ENCODE measurements at places on chromosomes 13 and 19.

- DNase-seq = no peak
Measured at GRCh38 chr13:40505196-40505595, 161.2 kb downstream of the FOXO1 start.

DNA sequence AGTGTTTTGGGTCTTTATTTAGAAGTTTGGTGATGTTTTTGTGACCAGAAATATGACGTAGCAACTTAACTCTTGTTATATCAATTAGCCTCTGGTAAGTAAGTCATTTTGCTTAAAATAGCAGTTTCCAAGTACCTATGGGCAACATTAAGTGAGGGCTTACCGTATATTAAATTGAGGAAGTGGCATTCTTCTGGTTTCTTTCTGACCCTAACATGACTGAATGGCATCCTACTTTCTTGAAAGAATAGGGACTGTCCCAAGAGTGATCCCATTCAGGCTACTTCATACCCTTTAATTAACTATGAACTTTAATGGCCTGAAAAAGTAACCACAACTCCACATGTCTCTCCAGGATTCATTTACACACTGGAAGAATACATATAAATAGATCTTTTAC, 106.6 kb downstream of the MZT1 start:
- DNase-seq = no peak

- no peak for DNase-seq
Measured at GRCh38 chr19:2044709-2045500, 6.1 kb downstream of the MKNK2 start.

DNA sequence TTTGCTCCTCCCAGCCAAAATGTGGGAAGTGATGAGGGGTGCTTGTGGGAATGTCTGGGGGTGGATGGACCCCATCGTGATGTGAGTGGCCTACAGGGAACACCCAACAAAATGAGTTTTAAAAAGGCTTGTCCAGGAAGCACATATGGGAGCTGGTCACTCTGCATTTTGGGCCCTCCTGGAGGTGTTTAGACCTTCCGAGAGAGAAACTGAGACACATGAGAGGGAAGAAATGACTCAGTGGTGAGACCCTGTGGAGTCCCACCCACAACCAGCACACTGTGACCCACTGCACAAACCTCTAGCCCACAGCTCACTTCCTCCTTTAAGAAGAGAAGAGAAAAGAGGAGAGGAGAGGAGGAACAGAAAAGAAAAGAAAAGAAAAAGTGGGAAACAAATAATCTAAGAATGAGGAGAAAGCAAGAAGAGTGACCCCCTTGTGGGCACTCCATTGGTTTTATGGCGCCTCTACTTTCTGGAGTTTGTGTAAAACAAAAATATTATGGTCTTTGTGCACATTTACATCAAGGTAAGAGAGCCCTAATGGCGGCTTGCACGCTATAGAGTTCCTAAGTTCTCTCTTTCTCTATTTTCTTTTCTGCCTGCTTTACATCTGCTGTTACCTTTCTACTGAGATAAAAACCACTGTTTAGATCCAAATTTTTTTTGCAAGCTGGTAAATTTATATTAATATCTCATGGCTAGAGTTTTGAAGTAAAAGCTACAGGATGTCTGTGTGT, 13.3 kb upstream of the LILRB1 start:
- DNase-seq = no peak

GRCh38 chr19:48390188-48391099, 907 bp downstream of the KDELR1 start:
- peak; percentile 49 for DNase-seq

DNA sequence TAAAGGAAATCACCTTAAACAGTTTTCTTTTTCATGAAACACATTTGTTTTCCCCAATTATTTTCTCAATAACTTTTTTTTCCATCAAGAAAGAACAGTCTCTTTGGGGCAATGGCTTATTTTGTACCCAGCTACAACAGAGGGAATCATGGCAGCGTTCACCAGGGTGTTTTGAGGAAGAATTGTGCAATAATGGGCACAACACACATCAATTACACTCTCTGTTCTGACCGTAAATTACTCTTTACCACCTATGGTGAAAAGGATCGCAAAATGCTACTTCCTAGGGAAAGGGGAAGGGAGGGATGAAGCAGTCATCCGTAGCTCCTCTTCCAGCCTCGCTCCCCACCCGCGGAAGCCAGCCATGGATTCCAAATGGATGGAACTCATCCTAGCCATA, 38.6 kb downstream of the TMTC4 start:
- DNase-seq = no peak

- DNase-seq = no peak
Measured at GRCh38 chr19:53878776-53879139, 3.2 kb upstream of the PRKCG start.

GRCh38 chr13:22549126-22549525, 631.7 kb upstream of the SGCG start:
- DNase-seq = no peak

DNA sequence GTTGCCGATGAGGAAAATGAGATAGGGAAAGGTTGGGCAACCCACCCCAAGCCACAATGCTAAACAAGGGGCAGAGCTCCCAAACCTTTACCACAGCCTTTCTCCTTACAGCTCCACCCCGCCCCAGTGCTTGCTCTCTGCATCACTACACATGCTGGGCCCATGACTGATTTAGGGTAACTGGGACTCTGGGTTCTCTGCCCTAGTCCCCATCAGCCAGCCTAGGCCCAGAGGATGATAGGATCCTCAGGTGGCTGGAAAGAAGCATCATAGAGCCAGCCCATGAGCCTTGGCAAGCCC, 11.6 kb downstream of the C19orf47 start:
- no peak for DNase-seq

- DNase-seq = no peak
Measured at GRCh38 chr19:35757231-35757748, 461 bp upstream of the HSPB6 start.

DNA sequence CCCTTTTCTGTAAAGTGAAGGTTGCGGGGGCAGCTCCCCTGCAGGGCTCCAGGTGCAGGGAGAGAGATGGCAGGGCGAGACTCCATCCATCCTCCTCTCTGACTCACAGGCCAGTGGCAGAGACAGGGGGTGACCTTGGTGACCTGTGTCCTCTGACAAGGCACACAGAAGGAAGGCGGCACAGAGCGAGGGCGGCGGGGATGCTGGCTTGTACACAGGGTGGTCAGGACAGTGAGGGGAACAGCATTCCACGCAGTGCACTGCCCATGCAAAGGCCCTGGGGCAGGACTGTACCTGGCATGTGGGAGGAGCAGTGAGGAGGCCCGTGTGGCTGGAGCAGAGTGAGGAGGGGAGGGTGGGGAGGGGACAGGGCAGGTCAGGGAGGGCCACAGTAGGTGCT, 7.7 kb downstream of the NDUFA11 start:
- no peak for DNase-seq

- no peak for DNase-seq
Measured at GRCh38 chr13:97660594-97661260, 226.8 kb downstream of the RAP2A start.

- DNase-seq = no peak
Measured at GRCh38 chr13:47279920-47280319, 383.1 kb upstream of the HTR2A start.

GRCh38 chr19:43353606-43354304, at the start of gene CD177:
TSS of gene CD177 (plus strand) at chr19:43353686. CDS start at chr19:43353715, 29 bp downstream.
- no peak for DNase-seq

GRCh38 chr13:21458451-21458812, 671 bp downstream of the ZDHHC20 start:
- DNase-seq = peak; percentile 33

GRCh38 chr13:40484974-40485373, 181.5 kb downstream of the FOXO1 start:
- no peak for DNase-seq

DNA sequence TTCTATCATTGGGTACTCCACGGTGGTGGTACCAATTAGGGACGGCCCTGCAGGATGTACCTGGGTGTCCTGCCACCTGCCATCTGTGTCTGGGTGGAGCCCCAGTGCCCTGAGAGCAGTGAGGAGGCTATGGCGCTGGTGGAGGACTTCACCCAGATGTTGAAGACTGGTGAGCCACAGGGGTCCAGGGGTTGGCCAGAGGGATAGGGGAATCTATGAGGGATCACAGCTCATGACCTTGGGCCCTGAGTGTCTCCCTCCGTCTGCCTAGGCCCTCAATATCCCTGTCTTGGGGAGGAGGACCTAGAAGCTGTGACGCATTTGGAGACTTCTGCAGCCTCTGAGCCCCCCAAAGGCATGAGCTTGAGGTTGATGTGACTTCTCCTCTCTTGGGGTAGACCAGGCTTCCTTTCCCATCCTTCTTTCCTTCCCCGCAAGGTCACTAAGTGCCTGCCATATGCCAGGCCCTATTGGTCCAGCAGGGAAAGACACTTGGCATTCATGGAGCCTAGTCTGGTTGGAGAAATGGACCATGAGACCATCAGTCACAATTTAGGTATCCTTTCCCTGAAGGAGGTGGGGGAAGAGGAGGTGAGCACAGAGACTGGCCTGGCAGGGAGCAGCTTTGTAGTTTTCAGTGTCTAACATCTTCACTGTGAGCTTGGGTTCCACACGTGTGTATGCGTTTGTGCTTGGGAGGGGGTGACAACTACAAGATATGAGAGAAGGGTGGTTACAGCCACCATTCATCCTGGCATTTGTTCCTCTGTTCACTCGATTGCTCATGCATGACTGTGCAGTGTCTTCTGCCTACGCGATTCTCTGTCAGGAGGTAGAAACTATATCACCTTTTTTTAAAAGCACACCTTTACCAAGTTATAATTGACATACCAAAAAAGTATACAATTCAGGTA, 5.1 kb upstream of the MZF1 start:
- DNase-seq = no peak

GRCh38 chr13:19836472-19836871, 27.0 kb downstream of the ZMYM5 start:
- DNase-seq = no peak

DNA sequence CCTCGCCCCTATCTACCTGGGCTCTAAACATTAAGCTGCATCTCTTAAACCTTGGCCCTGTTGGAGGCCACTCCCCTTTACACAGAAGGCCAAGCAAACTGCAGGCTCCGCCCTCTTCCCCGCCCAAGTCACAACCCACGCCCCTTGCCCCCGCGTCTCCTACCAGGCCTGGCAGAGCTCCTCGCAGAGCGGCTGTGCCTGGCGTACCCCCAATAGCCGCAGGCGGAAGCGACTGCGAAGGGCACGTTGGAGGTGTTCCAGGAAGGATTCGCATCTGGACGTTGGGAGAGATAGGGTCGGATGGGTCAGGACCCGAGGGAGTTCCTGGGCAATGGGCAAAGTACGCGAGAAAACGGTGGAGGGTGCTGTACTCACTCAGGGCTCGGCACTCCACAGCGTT, 5.9 kb downstream of the RTBDN start:
- DNase-seq = peak; percentile 85

GRCh38 chr19:18117364-18117691, 19.8 kb downstream of the MAST3 start:
- DNase-seq = no peak

DNA sequence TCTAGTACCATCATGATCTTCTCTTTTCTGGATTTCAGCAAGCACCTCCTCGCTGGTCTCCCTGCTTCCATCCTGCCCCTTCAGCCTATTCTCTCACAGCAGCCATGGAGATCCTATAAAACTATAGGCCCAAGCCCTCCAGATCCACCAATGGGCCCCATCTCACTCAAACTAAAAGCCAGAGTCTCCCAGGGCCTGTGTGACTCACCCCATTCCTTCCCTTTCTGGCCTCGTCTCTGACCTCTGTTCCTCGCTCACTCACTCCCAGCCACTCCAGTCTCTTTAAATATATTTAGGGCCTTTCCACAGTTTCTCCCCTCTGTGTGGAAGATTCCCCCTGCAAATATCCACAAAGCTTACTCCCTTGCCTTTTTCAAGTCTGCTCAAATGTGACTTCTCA, 89.7 kb downstream of the HSPH1 start:
- DNase-seq = no peak

- DNase-seq = no peak
Measured at GRCh38 chr13:36696410-36697010, 22.7 kb downstream of the SERTM1 start.

- no peak for DNase-seq
Measured at GRCh38 chr13:31846961-31847752, 107.8 kb downstream of the RXFP2 start.

GRCh38 chr13:34349091-34349722, 531.3 kb downstream of the RFC3 start:
- DNase-seq = no peak
